Activated CD4-positive, CD25-positive, alpha-beta regulatory T cell (primary cell): ENCODE measurements at places on chromosomes 13 and 19.

- DNase-seq = no peak
Observed at GRCh38 chr13:19071161-19071936, 110.3 kb downstream of the TUBA3C start.

DNA sequence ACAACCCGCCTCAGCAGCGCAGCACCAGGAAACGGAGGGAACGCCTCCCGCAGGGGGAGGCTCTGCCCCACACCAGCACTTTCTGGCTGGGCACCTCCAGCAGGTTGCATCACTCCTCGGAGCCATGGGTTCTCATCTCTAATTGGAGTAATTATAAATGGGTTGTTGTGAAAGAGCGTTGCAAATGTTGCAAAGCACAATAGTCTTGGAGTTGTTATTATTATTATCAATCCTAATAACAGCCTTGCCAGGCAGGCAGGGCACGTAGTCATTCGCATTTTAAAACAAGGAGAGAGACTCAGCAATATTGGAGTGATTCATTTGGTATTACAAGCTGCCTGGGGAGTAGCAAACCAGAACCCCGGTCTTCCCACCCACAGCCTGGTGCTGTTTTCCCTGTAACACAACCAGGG is 108.6 kb upstream of the GJB6 start:
- no peak for DNase-seq

DNA sequence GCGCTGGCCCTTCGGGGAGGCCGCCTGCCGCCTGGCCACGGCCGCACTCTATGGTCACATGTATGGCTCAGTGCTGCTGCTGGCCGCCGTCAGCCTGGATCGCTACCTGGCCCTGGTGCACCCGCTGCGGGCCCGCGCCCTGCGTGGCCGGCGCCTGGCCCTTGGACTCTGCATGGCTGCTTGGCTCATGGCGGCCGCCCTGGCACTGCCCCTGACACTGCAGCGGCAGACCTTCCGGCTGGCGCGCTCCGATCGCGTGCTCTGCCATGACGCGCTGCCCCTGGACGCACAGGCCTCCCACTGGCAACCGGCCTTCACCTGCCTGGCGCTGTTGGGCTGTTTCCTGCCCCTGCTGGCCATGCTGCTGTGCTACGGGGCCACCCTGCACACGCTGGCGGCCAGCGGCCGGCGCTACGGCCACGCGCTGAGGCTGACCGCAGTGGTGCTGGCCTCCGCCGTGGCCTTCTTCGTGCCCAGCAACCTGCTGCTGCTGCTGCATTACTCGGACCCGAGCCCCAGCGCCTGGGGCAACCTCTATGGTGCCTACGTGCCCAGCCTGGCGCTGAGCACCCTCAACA is 1.2 kb downstream of the F2RL3 start:
- DNase-seq = no peak

DNA sequence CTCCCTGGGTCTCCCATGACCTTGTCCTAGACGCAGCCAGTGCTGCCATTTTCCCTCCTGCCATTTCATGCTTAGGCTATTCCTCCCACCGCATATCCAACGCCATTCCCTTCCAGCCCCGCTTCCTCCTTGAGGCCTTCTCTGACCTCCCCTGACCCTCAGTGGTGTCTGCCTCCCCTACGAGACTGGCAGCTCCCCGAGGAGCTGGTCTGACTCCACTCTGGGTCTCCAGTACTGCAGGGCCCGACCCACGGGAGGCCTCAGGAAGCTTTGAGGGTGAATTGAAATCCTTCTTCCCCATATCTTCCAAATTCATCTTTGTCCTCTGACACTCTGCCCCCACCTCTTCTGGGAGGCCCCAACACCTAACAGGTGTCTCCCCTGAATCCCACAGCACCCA is 708 bp downstream of the KLK15 start:
- DNase-seq = no peak

- no peak for DNase-seq
Observed at GRCh38 chr19:18889949-18890745, 5.8 kb downstream of the CERS1 start.
